ENCODE measurements at places on chromosomes 2 and 18.

DNA sequence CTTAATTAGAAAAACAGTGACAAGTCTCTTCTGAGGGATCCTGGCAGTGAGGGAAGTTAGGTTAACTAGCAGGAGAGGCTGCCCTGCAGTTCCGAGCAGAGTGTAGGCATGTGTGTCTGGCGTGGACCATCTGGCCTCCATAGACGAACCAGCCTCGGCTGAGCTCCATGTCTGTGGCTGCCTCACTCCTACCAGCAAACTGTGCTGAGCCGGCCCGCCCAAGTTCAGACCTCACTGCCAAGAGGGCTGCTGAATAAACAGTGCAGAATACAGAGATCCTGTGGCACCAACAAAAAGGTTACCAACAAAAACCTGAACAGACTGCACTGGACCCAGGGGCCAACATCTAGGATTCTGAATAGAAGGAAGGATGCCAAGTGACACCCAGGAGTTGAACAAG lies 27.3 kb downstream of the INO80C start:
- no peak for DNase-seq

DNA sequence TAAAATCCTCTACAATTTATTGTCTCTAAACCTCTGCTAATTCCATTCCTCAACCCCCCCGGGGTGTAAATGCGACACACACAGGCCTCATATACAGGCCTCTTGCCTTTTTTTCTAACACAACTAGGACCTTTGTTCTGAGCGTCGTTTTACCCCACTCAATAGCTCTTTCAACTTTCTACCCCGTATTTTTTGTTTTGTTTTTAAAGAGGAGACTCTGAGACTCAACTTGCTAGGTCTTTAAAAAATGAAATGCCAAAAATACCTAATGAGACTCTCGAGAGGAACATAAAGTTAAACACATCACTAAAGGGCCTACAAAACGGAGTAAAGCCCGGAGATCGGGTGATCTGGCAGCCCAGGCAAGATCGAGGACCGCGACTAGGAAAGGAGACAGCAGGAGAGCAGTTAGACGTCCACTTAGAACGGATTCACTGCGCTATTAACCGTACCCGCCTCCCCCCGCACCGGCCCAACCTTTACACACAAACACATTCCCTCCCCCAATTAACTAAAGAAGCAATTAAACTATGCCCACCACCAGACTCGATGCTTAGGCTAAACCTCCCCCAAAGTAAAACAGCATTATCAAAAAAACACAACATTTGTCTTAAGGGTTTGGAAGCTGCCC lies 1.7 kb downstream of the TRIP12 start:
- peak; percentile 45 for DNase-seq

DNA sequence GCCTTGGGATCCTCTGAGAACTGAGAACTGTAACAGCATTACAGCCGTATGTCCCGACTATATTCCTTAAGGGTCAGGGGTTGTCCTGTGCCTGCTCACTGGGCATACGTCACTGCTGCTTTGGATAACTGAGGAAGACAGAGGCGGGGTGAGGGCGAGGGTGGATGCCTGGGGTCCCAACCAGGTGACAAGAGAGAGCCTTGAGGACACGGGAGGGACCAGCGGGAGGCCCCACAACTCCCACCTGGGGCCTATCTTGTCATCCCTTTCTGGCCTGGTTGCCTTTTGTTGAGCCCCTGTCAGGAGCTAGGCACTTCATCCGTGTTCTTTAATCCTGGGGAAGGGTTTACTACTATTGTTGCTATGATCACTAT lies 28.8 kb downstream of the INPP5D start:
- no peak for DNase-seq

DNA sequence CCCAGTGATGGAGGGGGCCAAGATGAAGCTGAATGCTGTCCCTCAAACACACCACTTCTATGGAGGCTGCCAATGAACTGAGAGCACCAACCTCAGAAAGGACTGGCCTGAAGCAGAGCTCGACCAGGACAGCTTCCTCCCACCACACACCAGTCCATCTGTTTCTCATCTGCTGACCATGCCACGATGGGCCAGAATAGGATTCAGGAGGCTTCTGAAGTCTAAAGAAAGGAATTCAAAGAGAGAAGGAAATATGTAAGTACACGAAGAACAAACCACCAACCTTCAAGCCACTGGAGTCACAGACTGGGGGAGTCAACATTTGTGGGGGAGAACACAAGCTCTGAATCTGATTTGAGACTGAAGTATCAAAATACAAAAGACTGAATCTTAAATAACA lies 157.6 kb upstream of the CCDC68 start:
- no peak for DNase-seq

DNA sequence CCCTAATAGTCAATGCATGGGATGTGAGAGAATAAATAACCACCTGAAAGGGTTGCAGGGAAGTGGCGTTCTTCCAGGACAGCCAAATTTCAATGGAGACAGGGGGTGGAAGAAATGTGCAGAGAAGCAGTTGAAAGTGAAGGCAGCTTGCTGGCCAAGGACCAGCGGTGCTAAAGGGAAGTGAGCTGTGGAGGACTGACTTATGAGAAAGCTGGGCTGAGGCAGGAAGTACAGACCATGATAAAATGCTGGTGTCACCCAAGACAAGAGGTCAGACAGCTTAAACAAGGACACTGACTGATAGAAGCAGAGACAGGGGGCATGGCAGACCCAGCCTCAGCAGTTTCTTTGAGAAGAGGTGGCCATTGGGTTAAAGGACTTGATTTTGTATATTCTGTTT lies 106.7 kb downstream of the DTNB start:
- DNase-seq: no peak

DNA sequence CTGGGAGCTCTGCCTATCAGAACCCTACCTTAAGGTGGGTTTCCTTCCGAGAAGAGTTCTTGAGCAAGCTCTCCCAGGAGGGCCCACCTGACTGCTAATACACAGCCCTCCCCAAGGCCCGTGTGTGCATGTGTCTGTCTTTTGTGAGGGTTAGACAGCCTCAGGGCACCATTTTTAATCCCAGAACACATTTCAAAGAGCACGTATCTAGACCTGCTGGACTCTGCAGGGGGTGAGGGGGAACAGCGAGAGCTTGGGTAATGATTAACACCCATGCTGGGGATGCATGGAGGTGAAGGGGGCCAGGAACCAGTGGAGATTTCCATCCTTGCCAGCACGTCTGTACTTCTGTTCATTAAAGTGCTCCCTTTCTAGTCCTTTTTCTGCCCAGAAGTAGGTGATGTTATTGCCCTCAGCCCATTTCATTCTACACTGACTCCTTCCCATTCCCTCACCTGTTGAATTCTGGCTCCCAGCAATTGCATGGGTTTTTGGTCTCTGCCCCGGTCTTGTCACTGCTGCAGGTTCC lies 6.5 kb downstream of the TMEM37 start:
- no peak for DNase-seq

- no peak for DNase-seq
These were observed 142.6 kb upstream of the SPRED2 start for GRCh38 chr2:65574993-65575392.

DNA sequence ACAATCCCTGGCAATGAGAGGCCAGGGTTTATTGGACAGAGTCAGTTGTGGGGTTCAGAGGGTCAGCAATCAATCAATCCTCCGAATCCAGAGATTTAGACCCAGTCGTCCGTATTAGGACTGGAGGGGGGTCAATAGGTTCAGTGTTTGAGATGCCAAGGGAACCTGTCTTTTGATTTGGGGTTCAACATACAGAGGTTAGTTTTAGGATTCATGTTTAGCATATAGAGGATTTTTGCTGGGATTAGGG lies 292 bp downstream of the GMPPA start:
- DNase-seq: no peak

GRCh38 chr2:203894262-203894661 lies 26.7 kb downstream of the CTLA4 start:
- no peak for DNase-seq

DNA sequence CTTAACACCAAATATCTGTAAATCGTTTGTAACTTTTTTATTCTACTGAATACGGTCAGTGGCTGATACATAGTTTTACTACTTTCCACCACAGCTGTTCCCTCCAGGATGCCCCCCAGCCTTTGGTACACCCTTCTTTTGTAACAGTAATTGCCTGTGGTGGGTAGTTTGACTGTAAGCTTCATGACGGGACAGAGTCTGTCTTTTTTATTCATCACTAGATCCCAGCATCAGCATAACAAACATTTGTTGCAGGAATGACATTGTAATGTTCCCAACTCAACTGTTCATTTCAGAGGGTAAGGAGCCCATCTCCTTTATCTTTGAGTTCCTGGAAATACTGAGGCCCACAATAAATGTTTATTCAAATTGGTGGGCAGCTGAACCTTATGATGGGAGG lies 67.5 kb downstream of the MBOAT2 start:
- no peak for DNase-seq

DNA sequence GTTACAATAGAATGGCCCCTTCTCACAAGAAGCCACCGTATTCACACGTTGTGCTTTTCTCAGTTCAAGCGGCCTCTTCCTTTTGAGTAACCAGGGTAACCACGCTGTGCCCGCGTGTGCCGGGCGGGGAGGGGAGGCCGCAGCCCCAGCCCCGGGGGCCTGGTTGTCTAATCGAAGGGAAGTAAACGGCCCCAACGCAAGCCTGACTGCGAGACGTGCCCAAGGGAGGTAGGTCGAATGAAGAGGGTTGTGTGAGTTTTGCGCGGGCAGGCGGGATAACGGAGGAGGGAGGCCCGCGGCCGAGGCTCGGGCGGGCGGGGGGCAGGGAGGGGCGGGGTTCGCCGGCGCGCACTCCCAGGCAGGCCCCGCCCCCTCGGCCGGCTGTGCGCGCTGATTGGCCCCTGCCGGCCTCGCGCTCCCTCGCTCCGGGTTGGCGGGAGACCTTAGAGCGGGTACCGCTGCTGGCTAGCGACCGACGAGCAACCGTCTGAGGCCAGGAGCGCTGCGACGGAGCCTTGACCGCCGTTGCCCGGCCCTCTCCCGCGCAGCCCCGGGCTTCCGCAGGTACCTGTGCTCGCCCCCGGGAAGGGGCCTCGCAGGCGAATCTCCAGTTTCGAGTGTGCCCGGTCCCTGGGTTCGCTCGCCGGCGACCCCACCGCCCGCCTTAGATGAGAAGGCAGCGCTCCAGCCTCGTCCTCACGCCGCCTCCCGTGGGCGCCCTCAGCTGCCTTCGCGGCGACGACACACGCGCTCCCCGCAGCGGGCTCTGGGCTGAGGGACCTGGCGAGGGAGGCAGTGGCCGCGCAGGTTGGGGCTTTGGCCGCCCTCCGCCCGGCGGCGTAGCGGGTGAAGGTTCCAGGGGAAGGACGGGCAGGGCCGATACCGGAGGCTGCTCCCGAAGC lies at the start of gene SPDYA:
Gene SPDYA, plus strand, starts transcription at position 451 of the 902 bp plus-strand sequence. CDS start 5,181 bp downstream, outside the sequence.
- DNase-seq: peak; percentile 65

DNA sequence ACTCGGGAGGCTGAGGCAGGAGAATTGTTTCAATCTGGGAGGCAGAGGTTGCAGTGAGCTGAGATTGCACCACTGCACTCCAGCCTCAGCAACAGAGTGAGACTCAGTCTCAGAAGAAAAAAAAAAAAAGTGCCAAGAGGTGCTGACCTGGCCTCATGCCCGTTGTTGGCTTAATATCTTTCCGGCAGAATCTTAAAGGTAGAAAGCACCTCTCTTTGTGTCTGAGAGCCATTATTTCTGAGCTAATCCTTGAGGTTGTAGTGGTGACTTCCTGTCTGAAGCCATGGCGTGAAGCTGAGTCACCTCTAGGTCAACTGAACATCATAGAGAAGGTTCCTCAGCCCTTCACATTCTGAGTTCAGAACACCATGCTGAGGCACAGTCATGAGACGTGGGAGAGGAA lies 60.4 kb downstream of the WDSUB1 start:
- no peak for DNase-seq

DNA sequence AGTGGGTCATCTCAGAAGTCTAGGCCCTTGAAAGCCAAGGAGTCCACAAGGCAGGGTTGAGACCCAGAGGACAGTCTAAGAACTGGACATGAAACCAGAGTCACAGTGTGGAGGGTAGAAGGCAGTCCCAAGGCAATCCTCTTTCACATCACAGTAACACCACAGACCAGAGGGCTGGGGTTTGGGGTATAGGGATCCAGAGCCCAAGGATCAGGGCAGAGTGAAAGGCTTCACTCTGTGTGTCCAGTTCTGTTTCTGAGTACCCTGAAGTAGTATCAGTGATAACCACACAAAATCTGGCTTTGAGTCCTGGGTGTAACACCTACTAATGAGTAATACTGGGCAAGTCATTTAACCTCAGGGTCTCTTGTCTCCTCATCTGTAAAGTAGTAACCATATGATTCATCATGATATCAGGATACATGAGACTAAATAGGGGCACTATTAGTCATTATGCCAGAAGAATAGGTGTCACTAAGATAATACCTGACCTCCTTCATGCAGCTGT lies 91.0 kb downstream of the ICA1L start:
- DNase-seq: no peak

GRCh38 chr2:95318431-95319220 lies 21.5 kb downstream of the KCNIP3 start:
- no peak for DNase-seq

DNA sequence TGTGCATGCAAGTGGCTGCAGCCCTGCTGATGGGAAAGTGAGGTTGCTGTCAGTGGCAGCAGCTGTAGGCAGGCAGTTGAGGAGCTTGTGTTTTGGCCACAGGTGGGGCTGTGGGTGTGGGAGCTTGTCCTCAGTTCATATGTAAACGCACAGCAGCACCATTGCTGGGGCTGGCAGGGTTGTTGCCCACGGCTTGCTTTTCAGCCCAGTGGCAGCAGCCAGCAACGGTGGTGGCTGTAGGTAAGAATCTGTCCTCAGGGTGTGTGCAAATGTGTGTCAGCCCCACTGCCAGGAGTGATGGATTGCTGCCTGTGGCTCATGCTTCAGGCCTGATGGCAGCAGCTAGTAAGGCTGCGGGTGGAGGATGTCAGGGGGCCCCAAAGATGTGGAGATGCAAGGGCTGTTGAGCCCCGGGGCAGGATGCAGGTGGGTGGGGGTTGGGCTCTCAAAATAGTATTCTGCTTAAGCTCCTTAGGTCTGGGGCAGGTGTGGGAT lies 141.3 kb upstream of the THUMPD2 start:
- no peak for DNase-seq

- no peak for DNase-seq
These were observed 461.9 kb upstream of the CDH7 start for GRCh38 chr18:65288908-65289307.

DNA sequence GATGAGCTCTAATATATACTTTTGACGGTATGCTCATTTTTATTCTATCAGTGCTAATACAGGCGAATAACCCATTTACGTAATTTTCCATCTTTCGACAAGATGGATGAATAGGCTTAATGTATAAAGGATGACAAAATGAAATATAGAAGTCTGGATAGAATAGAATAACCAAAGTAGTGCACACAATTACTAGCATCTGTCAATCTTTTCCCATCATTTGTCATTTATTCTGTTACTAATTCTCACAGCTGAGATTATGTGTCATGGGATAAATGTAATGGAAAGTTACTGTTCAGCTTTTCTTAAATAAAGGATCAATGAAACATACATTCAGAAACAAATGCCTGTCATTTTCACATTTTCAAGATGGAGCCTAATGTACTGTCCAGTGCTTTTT lies 548.6 kb downstream of the LRRTM4 start:
- no peak for DNase-seq

GRCh38 chr2:96967436-96967835 lies 18.9 kb downstream of the FAM178B start:
- DNase-seq: no peak

DNA sequence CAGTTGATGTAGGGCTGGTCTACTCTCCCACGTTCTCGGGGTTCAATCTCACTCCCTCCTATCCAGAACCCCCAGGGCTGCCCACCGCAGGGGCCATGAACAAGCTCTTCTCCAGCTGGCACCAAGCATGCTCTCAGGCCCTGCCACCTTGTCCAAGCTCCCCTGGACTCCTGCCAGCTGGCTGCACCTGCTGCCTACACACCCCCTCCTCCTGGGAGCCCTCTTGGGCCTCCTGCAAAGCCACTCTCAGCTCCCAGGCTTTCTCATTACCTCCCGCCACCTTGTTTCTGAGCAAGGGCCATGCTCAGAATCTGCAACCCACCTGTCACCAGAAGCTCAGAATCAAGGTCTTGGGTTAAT lies 56.0 kb downstream of the HDAC4 start:
- no peak for DNase-seq
